Epithelial cell of esophagus (primary cell): ENCODE measurements at places on chromosomes 1 and 21.
A peak's percentile ranks its signal among the peaks of the same experiment; 100 is the strongest.

DNA sequence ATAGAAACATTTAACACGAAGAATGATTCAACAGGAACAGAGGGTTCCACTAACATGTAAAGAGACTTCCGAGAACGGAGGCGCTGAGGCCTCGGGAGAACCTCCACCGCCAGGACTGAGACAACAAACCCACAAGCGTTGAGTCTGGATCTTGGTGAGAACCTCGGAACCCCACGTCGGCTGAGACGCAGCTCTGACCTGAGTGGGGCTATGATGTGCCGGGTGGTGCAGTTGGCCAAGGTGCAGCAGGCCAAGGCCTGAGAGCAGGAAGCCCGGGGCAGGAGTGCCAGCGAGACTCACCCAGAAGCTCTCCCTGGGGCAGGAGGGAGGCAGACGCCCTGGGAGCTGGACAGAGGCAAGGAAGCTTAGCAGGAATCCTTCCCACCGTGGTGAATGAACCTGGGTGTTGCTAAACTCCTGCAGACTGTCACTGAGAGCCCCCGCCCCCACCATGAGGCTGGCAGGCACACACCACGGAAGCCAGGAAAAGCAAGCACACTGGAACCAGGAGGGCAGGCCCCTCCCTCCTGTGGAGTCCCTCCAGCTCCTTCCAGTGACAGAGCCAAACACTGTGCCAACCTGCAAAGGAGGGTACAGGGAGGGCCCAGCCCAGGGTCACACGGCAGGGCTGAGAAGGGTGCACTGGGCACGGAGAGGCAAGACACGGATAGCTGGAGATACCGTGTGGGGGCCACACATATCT lies 34.8 kb downstream of the WDR4 start:
- DNase-seq: no peak

DNA sequence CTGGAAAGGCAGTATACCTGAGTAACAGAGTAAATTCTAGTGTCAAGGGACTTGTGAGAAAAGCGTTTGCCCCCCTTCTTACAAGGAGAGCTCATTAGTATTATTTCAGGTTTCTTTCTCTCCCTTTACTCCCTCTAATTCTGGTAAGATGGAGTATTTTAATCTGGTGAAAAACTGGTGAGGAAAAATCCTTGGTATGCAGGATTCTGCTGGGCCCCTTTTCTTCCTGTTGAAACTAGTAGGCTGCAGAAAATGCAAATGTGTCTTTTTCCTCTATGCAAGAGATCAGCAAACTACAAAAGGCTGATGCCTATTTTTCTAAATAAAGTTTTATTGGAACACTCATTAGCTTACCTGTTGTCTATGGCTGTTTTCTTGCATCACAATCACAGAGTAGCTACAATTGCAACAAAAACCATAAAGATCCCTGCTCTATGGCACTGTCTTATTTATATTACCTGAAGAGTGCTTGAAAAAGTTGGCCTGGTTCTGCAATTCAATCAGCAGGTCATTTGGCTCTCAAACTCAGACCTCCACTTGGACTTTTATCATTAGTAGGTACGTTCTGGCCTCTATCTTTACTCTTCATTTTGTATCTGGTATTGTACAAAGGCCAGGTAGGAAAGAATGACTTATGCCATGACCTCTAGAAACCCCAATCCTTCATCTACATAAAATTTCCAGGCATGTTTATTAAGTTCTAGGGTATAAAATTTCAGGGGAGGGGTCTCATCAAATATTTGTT lies 109.6 kb downstream of the AKT3 start:
- no peak for DNase-seq

- DNase-seq: no peak
These were observed 248.0 kb downstream of the S1PR1 start for GRCh38 chr1:101484689-101485338.

GRCh38 chr1:178057141-178057765 lies 36.7 kb upstream of the RASAL2 start:
- DNase-seq: no peak

GRCh38 chr1:193658691-193659090 lies 472.3 kb upstream of the B3GALT2 start:
- DNase-seq: no peak

GRCh38 chr1:184329962-184330868 lies 56.6 kb upstream of the C1orf21 start:
- DNase-seq: peak; percentile 13

GRCh38 chr1:232426801-232427200 lies 203.1 kb downstream of the SIPA1L2 start:
- DNase-seq: no peak
